ENCODE measurements at places on chromosomes 1 and 21.

- no peak for DNase-seq
Observed at GRCh38 chr1:55203064-55203463, 12.1 kb downstream of the USP24 start.

DNA sequence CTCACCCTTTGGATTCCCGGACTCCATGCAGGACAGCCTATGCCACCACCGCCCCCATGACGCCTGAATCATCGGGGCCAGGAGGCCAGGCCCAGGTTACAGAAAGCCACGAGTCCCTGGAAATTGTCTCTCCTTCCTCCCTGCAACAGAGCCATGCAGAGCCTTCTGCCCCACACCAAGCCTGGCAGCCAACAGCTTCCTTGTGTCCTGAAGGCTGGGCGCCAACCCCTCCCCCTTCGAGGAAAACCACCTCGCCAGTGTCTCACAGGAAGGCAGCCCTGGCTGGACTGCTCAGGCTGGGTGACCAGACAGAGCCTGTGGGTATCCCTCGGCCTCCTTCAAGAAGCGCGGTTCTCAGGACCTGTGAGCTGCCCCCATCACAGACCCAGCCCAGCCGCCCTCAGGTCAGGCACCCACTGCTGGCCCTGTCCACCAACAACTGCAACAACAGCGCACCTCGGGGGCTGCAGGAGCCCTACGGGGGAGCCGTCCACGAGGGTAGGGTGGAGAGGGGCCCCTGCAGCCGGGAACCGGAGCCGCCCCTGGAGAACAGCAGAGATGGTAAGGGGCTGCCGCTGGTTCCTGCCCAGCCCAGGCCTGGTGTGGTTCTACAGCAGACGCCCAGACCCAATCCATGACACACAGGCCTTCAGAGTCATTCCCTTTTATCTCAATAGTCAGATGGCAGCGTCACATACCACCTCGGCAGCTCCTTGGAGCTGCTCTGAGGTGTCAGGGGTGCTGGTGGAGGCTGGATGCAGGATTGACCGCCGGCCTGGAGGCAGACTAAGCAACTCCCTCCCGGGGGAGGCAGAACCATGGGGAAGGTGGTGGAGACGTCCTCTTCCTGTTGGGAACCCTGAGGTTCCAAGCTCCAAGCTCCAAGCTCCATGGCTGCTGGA is 23.7 kb downstream of the KIAA1614 start:
- DNase-seq, result no peak

DNA sequence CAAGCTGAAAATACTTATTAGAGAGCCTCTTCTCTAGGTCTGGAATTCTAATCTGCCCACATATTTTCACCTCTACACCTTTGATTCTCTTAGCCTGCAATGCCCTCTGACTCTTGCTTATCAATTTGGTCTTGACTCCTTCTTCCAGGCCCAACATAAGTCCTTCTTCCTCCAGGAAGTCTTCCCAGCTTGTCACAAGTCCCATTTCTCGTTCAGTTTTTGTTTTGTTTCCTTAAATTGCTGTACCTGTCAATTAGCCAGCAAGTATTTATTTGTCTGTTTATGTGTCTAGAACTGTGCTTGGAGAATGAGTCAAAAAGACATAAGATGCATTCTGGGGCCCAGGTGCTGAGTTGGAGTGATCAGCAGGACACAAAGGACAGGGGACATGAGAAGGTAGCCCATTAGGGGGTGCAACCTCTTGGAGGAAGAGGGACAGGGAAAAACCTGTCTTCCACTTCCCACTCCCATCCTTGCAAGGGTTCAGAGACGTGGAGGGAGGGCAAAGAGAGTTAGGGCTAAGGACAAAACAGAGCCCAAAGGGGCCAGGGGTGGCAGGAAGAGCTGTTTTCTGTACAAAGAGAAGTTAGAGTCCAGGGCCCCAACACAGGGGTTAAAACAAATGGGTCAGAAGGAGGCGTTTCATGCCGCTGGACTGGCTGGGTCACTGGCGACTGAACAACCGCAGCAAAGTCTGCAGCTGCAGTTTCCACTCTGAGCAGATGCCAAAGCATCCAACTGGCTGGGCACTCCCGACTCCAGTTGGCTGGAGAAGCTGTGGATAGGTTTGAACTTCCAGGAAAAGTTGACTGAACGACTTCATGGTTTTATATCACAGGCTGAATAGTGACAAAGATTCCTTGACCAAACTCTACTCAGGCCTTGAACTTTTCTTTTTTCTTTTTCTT is 10.7 kb upstream of the CNR2 start:
- DNase-seq, result no peak

DNA sequence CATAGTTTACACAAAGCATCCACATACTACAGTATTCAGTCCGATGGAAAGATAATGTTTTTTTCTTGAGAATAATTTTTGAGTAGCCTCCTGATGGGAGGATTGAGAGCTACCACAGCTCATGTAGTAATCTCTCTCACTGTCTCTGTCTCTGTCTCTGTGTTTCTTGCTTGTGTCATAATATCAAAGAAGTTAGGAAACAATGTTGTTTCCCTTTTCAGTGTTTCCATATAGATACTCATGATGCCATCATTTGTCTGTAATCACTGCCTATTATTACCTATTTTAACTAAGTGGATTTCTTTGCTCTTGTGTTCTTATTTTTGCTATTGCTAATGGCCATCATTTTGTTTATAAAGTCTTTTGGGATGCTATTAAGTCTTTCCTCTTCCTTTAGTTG is 367.7 kb downstream of the NEGR1 start:
- DNase-seq, result no peak

DNA sequence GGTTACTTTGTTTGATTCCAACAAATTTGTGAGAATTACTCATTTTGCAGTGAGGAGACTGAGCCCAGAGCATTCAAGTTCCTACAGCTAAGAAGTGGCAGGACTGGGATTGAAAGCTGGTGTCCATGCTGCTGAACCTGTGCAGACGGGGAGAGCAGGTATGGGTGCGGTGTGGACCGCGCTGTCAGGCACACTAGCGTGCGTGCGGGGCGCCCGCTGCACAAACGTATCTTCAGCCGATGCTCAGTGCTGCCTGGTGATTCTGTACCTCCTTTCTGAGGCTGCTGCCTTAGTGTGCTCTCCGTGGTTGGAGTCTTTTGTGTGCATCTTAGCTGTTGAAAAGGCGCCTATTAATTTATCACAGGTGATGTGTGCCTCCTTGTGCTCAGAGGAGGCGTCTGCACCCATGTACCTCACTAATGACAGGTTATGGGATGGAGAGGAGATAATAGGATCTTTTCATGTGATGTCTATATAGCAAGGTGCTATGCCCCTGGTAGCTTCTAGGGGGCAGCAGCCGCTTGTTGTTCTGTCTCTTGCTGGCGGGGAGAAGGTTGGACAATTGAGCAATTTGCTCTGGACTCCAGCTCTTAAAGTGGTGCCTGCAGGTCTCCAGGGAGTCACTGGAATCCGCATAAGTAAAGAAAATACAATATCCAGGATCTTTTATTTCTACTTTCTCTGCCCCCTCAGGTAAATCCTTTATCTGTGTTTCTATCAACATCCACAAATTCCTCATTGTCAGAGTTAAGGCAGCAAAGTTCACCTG is 32.5 kb downstream of the PEX14 start:
- DNase-seq, result peak; percentile 70

DNA sequence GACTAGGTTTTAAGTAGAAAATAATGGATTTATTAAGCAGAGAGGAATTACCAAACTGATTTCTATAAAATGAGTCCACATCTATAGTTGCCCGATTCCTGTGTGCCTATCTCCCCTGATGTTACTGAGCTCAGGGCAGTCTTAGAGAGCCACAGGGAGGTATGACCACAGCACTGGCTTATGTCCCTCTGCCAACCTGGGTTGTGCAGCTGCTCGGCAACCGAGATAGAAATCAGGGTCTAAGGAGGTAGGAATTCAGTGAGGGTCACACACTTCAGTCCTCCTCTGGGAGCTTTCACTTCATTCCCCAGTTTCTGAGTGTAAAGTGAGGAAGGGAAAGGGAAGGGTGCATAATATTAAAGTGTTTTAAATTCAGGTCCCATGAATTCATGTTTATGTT is 386.8 kb downstream of the KCNH1 start:
- DNase-seq, result no peak

DNA sequence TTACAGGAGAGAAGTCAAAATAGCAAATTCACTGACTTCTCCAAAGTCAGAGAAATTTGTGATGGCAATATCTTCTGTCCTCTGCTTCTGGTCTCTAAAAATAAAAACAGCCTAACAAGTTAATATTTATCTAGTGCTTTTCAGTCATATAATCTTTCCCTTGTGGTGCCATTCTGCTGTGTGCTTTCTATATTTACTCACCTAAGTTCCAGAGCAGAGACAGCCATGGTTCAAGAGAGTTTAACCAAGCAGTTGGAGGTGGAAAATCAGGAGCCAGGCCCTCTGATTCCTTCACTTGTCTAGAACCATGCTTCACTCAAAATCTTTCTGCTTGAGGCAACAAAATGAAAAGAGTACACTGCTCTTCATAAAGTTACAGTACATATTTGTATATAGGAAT is 39.3 kb downstream of the BRINP2 start:
- no peak for DNase-seq

GRCh38 chr1:36321119-36321951 is 2.1 kb downstream of the EVA1B start:
- DNase-seq, result peak; percentile 89

DNA sequence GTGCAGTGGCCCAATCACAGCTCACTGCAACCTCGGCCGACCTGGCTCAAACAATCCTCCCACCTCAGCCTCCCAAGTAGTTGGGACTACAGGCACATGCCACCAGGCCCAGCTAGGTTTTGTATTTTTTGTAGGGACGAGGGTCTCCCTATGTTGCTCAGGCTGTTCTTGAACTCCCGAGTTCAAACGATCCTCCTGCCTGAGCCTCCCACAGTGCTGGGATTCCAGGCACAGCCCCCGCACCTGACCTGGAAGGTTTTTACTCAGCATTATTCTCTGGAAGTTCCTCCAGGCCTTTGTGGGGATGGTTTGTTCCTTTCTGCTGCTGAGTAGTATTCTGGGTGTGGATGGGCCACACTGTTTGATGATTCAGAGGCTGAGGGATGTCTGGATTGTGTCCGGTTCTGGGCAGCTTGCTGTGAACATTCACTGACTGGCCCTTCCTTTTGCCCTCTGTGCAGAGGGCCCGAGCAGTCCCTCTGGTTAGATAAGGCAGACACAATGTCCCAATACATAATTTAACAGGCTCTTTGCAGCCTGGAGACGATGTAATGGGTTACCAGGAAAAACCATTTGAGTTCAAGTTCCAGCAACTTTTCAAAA is 6.0 kb upstream of the TRAPPC10 start:
- DNase-seq, result peak; percentile 54

- no peak for DNase-seq
Observed at GRCh38 chr1:33165209-33165608, 16.6 kb downstream of the TRIM62 start.

GRCh38 chr1:231590453-231591198 is 36.0 kb upstream of the DISC1 start:
- peak; percentile 58 for DNase-seq

DNA sequence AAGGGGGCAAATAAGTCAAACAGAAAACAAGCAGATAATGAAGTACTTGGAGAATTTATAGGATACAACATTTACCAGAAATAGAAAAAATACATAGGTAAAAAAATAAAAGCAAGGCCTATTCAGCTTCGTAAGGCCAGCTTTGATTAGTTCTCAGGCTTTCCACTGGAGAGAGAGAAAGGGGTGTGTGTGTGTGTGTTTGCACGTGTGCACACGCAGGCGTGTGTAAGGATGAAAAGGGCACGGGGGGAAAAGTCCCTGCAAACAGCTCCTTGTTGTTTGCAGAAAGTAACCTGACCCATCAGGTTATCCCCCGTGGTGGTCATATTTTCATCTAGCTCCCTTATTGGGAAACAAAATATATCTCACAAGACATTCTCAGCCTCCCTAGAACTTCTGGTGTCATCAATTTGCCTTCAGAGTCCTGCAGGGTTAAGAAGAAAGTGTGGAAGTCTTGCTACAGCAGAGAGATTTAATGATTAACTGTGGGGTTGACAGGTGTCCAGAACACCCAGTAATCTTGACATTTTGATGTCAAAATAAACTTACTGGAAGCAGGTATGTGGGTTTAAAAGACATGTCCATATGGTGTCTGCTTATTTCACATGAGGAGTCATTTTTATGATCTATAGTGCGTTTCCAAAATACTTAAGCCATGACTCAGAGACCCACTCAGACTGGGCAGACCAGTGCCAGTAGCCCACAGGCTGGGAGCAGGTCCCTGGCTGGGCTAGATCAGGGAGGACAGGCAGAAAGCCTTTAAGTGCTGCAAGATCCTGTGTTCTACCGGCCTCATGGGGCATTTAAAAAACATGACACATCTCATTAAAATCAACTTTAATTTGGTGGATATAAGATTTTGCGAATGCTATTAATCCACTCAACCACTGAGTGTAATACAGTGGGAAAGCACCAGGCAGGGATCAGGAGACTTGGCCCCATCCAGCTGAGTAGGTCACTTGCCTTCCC is 487.6 kb upstream of the CAMK1G start:
- no peak for DNase-seq

GRCh38 chr1:203368624-203369451 is 17.9 kb upstream of the FMOD start:
- peak; percentile 60 for DNase-seq

- DNase-seq, result no peak
Observed at GRCh38 chr1:54227891-54228310, 27.9 kb downstream of the MRPL37 start.

GRCh38 chr1:107499139-107499744 is 358.4 kb downstream of the NTNG1 start:
- no peak for DNase-seq

- DNase-seq, result no peak
Observed at GRCh38 chr1:242454262-242455051, 70.0 kb downstream of the PLD5 start.

DNA sequence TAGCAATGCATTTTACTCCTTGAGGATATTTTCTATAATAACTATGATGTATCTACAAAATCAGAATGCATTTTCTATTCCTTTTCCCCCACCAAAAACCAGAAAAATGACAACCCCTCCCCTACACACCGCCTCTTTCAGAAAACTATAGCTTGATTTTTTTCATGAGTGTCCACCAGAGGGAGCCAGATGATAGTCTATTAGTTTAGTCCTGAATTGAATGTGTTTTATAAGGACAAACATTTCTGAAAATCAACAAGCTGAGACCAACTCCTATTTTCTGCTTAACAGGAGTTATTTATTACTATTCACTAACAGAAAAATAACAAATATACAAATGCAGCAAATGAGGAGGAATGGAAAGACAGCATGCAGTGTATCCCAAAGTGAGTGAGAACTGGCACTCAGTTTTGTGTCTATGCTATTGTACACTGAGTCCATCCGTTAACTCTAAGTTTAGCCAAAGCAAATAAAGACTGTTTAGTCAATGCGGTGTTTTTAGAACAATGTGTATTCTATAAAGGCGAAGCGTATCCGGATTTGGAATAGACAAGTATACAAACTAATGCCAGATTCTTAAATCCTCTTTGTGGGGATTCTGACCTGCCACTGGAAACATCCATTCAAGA is 182.6 kb downstream of the VAV3 start:
- DNase-seq, result no peak
